ENCODE measurements at places on chromosomes 6 and 20.

GRCh38 chr20:1215386-1216170 lies 10.3 kb upstream of the RAD21L1 start:
- no peak for DNase-seq

DNA sequence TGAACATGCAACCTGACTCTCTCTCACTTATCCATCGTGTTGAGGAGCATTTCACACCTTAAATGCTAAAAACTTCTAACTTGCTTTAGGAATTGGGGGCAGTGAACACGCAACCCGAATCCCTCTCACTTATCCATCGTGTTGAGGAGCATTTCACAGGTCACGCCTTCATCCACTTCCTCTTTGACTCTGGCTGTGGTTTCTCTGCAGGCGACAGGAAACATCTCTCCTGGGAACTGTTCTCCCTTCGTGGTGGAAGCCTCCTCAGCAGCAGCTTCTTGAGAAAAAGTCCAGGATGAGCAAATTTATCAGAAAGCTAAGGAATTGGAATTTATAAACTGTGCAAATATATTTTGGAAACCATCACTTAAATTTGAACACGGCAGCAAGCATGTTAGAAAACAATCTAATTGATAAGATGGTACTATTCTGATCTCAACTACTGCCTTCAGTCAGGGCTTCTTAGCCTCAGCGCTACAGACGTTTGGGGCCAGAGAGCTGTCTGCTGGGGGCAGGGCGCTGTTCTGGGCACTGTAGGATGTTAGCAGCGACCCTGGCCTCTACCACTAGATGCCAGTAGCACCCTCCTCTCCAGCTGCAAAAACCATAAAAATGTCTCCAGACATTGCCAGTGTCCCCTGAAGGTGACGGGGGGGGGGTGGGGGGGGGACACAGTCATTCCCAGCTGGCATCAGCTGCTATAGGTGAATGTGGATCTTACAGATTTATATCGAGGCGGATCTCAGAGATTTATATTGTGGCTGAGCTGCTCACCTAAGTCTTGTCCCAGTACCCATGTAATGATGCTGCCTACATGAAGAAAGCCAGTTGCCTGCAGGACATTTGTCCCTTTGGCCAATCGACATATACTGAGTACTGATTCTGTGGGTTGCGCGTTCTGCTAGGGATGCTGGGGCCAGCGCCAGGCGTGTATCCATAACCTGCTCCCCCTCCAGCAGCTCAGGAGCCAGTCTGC lies 26.2 kb downstream of the CTCFL start:
- DNase-seq = no peak

GRCh38 chr6:134589512-134589911 lies 271.6 kb upstream of the SGK1 start:
- DNase-seq = no peak

GRCh38 chr20:37961066-37961465 lies 58.1 kb downstream of the VSTM2L start:
- DNase-seq = no peak

DNA sequence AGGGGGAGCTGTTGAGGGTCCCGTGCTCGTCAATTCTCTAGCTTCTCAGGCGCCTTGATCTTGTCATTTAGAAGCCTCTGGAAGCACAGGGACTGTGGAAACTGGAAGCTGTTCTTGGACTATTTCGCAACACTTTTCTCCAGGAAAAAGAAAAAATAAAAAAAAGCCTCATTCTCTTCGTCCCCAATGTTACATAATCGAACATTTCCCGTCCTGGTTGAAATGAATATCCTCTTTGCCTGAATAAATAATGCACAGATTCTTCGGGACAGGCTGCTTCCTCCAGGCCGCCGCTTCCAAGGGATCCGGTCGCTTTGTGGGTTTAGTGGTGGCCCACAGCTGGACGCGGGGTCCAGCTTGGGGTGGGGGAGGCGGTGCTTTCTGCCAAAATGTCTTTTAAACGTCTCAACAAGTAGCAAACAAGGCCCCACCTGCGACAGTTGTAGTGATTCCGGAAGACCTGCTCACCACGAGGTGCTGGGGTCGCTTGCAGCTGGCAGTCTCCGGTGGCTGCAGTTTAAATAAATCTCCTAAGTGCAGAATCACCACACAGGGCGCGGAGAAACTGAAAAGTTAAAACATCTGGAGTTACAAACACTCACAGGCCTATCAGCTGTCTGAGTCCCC lies 125.9 kb upstream of the ESR1 start:
- no peak for DNase-seq

GRCh38 chr6:34384321-34385153 lies 7.9 kb downstream of the NUDT3 start:
- no peak for DNase-seq

DNA sequence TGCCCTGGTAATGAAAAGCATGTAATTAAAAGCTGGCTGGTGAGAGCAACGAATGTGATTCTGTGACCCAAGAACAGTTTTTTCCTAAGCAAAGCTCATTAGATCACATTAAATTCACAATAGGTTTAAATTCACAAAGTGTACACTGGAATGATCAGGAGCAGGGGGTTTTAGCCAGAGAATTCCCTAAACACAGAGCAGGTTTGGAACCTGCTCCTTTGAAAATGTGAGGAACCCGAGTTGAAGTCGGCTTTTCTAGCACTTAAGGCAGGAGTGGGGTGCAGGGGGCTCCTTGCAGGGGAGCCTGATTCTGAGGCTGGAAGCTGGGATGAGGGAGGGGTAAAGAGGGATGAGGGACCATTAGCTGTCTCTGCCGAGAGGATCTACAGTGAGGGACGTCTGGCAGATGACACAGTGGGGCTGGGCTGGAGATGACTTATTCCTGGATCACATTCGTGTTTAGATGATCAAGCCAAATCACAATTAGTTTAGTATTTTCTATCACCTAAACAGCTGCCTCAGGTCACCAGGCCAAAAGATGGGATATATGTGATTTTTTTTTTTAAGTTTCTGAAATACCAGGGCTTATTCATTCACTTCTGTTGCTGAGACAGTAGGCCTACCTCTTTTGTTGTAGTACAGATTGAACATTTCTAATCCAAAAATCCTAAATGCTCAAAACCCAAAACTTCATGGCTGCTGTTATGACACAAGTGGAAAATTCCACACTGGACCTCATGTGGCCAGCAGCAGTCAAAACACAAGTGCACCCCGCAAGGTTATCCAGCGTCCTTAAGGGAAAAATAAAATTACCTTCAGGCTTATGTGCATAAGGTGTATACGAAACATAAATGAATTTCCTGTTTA lies 93.1 kb upstream of the HIVEP1 start:
- DNase-seq = no peak

GRCh38 chr6:76166297-76166696 lies 93.8 kb upstream of the IMPG1 start:
- no peak for DNase-seq

- peak; percentile 75 for DNase-seq
Measured at GRCh38 chr20:50794846-50795634, at the start of gene BCAS4. BCAS4 (plus strand) TSS chr20:50795061; CDS start chr20:50795084, 23 bp downstream.

DNA sequence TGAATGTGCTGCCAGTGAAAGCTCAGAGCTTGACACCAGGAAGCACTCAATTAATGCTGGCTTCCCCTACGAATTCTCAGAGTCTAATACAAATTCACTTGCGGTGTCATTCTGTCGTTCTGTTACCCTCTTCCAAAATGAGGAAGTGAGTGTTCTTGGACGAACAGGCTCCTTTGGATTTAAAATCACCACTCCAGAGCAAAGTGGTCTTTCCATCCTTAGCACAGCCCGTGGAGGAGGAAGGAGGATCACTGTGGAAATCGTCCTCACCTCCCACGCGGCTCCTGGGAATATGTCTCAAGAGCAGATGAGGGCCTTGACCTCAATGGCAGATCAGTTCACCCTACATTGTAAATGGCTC lies 41.7 kb downstream of the RIOK1 start:
- no peak for DNase-seq

DNA sequence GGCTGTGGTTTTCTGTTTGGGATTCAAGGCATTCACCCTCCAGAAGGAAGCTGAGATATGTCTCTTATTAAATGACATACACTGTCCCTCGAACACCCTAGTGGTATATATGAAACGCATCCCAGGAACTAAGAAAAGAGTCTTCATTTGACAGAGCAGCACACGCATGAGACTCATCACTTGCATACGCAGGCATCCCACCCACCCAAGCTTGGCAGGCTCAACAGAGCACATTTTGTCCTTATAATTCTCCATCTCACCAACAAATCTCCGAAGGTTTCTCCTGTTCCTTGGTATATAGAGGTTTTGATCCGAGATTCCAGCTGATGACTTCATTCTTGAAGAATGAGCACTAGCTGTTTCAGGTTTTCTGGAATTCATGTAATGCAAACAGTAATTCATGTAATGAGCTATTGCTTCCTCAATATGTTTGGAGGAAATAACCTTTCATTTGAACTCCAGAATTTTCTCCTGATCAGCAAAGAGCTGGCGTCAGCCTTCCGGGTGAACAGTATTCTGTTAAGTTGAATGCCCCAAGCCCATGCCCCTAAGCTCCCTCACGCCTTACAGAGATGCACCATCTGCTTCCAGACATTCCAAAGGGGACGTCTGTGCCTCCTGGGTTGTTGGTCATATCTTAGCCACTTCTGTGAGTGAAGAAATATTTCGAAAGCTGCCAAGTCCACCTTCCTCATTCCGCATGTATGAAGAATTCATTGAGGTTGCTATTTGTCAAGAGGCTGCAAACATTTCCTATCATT lies 66.0 kb upstream of the CDH4 start:
- DNase-seq = no peak

GRCh38 chr6:52840763-52841585 lies at the start of gene GSTA5:
GSTA5 (minus strand) TSS chr6:52840813.
- no peak for DNase-seq

DNA sequence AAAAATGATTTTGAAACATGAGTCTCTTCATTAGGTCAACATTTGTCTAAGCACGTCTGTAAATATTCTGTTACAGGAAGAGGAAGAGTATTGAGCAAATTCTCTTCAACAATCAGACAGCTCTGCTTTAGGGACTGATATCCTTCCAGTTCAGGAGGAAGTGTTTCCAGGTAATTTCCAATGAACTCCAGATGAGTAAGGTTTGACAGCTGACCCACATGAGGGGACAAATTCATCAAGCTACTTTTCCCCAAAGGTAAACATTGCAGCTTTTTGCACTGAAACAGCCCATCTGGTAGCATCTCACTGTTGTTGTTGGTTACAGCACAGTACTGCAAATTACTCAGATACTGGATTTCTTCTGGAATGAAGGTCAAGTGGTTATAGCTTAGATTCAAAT lies 18.1 kb downstream of the ENPP1 start:
- DNase-seq = no peak

GRCh38 chr6:82906489-82906888 lies 159.2 kb downstream of the UBE3D start:
- peak; percentile 6 for DNase-seq

DNA sequence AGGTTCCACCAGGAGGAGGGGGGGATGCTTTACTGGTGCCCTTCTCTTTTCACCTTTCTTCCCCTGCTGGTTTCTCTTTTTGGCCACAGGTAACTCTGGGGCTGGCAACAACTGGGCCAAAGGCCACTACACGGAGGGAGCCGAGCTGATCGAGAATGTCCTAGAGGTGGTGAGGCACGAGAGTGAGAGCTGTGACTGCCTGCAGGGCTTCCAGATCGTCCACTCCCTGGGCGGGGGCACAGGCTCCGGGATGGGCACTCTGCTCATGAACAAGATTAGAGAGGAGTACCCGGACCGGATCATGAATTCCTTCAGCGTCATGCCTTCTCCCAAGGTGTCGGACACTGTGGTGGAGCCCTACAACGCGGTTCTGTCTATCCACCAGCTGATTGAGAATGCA lies 4.4 kb downstream of the TUBB1 start:
- DNase-seq = no peak

DNA sequence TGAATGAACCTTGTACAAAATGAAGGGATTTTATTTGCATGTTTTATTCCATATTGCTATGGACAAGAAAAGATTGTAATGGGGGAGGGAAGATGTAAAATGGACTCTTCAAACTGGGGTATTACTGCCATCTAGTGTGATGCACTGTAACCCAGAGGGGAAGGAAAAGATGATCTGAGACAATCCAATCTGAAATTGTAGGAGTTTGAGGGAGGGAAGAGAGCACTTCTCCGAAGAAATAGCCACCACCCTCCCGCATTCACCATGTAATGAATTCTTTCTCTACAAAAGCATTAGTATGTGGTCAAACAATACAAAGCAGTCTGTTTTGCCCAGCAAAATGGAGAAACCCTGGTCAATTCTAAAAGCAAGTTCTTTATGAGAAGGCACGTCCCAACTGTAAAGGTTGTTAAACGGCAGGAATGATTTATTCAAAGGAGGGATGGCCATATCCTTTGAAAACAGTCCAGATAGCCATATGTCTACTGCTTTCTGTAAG lies 679.5 kb upstream of the NRSN1 start:
- no peak for DNase-seq

DNA sequence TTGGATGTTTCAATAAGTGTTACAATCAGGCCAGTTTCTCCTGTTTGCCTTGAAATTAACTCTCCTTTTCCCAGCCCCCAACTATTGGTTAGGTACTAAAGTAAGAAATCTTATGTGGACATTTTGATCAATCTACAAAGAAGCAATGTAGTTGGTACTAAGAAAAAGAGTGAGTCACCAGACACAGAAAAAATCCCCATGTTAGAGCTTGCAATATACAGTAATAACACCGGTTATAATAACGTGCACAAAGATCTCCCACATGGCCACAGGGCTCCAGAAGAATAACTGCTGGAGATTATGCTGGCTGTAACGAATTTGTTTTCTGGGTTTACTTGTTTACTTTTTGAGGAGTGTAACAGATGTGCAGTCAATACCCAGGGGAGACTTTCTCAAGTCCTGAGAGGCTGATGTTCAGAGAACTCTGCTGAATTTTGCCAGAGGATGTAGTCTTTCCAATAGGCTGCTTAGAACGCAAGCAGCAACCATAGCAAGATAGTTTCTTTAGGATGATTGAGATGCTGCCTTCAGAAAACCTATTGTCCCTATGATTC lies 166.2 kb upstream of the SPACA1 start:
- DNase-seq = no peak

DNA sequence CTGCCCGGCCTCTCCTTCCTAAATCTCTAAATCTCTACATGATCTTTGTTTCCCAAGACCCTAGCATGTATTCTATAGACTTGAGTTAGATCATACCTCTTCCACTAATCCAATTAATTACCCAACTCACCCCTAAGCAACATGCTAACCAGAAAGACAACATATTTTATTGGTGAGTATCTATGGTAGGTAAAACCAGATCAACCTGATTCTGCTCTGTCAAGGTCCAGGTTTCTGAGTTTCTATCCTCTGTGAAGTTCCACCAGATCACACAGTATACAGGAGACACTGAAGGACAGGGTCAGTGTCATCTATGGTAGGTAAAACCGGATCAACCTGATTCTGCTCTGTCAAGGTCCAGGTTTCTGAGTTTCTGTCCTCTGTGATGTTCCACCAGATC lies 363.2 kb upstream of the MARCKS start:
- DNase-seq = no peak

- DNase-seq = no peak
Measured at GRCh38 chr6:134429861-134430380, 112.0 kb upstream of the SGK1 start.

- no peak for DNase-seq
Measured at GRCh38 chr20:6140947-6141346, 18.1 kb upstream of the FERMT1 start.

DNA sequence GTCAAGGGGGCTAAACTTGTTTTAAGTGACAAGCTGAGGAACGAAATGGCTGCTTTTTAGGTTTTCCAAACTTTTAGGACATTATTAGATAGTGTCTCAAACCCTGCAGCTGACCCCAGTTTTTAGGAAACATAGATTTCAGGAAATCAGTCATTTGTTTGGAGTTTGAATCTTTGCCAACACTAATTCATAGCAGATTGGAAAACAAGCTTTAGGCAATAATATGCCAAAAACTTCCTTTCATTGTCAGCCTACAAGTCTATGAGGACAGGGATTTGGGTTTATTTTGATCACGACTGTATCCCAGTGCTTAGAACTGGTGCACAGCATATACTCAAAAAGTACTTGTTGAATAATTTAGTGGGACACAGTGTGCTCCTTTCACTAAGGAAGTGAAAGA lies 123.2 kb downstream of the TINAG start:
- no peak for DNase-seq

All from left colon (tissue), 2 donors.